Suppressor macrophage treated with lipopolysaccharide for 4 hours (primary cell): ENCODE measurements at places on chromosomes 1 and 21.

- no peak for DNase-seq
Measured at GRCh38 chr1:237478842-237479241, 411.9 kb downstream of the ZP4 start.

DNA sequence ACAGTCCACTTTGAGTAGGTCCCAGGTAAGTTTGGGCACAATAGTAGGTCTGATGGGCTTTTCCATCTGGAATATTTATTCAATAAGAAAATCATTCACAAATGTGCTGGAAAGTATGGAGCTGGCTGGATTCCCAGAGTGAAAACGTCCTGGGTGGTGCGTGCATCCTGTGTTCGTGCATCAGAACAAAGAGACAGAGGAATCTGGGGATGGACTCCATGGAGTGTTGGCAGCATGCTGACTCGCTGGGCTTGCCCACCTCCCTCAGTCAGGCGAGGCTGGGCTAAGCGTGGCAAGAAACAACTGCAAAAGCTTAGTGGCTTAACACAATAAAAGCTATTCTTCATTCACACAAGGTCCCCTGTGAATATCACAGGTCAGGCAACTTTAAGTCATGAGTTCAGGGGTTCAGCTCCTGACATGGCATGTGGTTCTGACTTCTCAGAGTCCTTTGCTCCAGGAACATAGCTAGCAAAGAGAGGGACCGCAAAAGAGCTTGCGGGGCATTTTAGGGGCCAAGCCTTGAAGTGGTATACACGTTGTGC, 151.6 kb upstream of the ZNF644 start:
- no peak for DNase-seq

DNA sequence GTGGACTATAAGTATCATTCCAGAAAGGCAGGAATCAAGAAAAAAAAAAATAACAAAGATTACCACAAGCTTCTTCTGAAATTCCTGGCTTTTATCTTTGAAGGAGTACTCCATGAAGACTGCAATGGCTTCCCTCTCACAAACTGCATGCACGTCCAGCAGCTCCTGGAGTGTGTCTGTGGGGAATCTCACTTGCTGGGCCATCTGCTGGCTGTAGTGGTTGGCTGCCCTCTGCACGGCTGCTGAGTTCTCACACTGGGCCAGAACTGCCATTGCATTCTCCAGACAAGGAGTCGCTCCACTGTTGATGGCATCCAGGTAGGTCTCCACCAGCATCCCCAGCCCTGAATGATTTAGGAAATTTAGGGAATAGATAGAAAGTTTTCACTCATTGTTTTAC, 23.3 kb upstream of the GBP2 start:
- no peak for DNase-seq

DNA sequence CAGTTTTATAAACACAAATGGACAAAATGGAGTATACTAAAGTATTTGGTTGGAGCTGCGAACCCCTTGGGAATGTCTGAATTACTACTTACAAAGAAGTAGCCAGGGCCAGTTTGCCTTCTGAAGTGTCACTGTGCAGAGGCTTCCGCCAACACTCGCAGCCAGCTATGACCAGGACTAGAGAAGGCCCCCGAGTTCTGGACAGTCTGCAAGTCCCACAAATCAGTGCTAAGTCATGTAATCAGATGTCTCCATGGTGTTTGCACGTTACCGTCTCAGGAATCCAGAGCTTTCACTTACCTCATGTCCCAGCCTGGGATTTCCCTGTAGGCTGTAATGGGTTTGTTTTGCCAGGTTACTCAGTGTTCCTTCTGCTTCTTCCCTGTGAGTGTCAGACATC, 106.6 kb upstream of the SPAG17 start:
- DNase-seq, result no peak

GRCh38 chr1:151975311-151976014, 18.2 kb downstream of the S100A10 start:
- no peak for DNase-seq

GRCh38 chr21:33197496-33197895, 32.2 kb upstream of the IFNAR2 start:
- DNase-seq, result no peak

GRCh38 chr1:62276791-62277190, 42.4 kb downstream of the KANK4 start:
- DNase-seq, result no peak

GRCh38 chr1:210540288-210540687, 211.6 kb downstream of the HHAT start:
- no peak for DNase-seq

DNA sequence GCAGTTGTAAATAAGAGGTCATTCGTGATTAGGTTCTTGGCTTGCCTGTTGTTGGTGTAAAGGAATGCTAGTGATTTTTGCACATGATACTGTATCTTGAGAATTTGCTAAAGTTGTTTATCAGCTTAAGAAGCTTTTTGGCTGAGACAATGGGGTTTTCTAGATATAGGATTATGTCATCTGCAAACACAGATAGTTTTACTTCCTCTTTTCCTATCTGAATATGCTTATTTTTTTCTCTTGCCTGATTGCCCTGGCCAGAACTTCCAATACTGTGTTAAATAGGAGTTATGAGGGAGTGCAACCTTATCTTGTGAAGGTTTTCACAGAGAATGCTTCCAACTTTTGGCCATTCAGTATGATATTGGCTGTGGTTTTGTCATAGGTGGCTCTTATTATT, 576.1 kb upstream of the RGS18 start:
- peak; percentile 5 for DNase-seq

- DNase-seq, result peak; percentile 50
Measured at GRCh38 chr1:246949956-246950355, 18.2 kb upstream of the AHCTF1 start.

DNA sequence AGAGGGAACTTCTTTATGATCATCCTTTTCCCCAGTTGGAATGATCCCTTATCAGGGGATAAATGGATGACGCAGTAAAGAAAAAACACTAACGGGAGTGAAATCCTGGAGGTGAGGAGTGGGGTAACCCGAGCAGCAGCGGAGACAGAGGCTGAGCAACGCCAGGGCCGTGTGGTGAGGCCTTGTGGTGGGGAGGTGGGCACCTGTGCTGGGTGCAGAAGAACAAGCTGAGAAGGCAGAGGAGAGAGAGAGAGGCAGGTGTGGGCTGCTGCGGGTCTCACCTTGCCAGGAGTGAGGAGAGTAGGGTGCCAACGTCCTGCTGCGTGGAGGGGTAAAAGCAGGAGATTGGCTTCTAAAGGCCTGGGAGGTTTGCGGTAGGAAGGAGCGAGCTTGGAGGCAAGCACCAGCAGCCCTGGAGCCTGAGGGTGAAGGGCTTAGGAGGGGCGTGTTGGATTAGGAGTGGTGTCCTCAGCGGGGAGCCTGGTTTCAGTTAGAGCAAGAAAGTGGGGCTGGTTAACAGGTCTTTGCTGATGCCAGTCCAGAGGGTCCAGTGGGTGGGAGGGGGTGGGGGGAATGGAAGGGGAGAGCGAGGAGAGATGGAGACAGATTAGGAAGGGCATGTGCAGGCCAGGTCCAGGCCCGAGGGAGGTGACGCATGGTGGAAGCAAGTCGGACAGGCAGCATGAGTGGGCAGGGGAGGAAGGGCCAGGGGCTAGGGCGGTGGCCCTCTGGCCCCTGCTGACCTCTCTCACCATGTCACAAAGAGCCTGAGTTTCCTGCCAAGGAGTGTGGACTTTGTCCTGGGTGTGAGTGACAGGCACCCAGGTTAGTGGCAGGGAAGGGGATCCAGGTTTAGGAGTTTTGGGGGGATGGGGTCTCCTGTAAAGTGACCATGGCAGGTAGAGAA, 36.7 kb upstream of the LHX4 start:
- DNase-seq, result no peak

DNA sequence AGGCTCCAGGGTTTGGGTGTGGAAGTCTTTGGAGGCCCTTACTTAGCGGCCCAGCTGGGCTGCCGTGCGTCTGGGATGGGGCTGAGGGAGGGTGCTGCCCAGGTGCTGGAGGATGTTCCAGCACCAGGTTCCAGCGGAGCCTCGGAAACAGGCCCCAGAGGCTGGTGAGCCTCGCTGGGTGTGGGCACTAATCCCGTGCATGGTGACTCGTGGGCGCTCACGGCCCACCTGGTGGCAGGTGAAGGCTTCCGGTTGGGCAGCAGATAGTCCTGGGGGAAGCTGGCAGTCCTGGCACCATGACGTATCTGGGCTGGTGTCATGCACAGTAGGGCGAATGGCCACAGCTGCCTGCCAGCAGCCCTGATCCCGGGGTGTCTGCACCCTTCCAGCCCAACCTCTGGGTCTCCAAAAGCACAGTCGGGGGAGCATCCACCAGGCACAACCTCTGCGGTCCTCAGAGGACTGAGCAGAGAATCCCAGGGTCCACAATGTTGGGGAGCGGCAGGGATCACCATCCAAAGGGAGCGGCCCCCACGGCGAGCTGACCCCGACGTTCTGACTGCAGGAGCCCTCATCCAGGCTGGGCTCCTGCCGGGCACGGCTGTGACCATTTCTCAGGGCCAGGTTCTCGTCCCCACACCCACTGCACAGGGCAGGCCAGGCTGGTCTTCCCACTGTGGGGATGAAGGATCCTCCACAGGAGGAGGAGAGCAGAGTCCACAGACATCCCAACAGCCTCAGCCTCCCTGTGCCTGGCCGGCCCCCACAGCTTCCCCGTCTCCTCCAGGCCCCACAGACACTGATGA, 25.3 kb downstream of the FTCD start:
- DNase-seq, result no peak

DNA sequence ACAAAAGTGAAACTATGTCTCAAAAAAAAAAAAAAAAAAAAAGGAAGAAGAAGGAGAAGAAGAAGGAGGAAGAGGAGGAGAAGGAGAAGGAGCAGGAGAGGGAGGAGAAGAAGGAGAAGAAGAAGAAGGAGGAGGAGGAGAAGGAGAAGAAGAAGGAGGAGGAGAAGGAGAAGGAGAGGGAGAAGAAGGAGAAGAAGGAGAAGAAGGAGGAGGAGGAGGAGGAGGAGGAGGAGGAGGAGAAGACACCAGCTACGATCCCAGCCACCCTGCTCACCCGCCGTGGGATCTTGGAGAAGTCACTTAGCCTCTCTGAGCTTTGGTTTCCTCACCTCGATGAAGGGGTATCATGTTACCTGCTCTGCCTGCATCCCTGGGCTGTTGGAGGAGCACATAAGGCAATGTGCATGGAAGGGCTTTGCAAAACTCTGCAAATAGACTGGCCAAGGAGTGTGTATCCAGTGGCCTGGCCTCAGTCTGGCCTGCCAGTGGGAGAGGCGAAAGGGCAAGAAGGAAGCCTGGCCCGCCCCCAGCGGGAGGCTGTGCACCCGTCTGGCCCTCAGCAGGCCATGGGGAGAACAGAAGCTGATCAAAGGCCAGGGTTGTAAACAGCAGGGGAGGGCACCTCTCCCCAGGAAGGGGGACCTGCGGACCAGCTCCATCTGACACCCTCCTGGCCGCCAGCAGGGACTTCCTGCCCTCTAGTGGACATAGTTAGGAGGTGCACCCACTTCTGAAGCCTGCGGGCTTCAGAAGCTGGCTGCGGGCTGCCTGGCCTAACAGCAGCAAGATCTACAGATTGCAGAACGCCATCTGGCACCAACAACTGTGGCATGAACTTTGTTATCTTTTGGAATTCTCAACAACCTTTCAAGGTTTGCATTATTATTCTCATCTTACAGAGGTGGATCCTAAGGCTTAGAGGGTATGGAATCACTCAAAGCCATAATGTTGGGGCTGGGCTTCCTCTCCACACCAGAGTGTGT, 19.2 kb upstream of the CDK18 start:
- peak; percentile 77 for DNase-seq

- peak; percentile 42 for DNase-seq
Measured at GRCh38 chr1:9626201-9626608, 25.3 kb upstream of the PIK3CD start.

GRCh38 chr1:69777423-69777822, 209.7 kb downstream of the LRRC7 start:
- DNase-seq, result no peak

DNA sequence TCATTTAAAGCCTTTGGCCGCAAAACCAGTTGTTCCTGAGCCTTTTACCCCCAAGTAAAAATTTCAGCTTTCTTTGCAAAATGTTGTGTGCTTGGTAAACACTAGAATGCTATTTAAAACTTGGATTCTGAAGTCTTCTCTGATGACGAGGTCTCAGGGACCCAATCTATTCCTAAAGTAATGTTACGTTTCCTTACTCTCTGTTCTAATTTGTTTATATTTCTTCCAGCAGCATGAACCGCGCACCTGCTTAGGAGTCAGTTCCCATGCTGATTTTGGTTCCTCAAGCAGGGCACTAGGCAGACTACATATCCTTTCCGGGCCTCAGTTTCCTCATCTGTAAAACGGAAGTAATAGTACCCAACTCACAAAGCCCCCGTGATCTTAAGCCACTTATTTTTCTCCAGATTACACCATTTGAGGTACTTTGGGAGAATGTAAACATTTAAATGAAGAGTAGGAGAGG, 969 bp upstream of the ALDH4A1 start:
- DNase-seq, result no peak

DNA sequence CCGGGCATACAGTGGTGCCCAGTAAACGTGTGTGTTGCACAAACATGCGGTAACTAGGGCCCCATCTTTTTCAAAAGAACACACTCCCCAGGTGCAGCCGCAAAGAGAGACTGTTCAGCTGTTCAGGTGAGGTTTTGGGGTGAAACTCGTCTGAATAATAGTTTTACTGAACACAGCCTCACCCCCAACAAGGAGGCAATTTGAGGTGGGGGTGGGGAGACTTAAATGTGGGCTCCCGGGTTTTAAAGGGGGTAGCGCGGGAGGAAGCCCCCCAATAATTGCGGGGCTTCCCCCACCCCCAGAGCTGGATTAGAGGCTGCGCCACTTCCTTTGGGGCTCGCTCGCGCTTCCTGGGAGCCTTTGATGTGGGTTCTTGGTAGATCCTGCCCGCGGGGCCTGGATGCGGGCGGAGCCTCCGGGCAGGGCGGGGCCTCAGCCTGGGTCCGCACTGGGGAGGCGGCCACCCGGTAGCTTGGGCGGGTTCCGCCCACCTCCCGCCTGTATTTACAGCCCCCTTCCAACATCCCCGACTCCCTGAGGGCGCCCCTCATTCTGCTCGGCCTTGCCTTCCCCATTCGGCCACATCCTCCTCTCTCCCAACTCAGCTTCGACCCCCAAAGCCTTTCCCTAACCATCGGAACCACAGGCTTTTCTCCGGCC, 6.4 kb upstream of the EPHA2 start:
- DNase-seq, result no peak

GRCh38 chr1:91707114-91707889, 178.6 kb downstream of the TGFBR3 start:
- no peak for DNase-seq

GRCh38 chr1:223244366-223245103, 101.5 kb upstream of the TLR5 start:
- peak; percentile 46 for DNase-seq

- no peak for DNase-seq
Measured at GRCh38 chr1:188427642-188428041, 1598.9 kb downstream of the PLA2G4A start.

- DNase-seq, result peak; percentile 50
Measured at GRCh38 chr1:109509176-109510134, at the start of gene AMIGO1. Gene AMIGO1 (minus strand): TSS chr1:109509727. CDS start chr1:109508912, 815 bp downstream.

GRCh38 chr1:169363046-169363730, 4.4 kb downstream of the NME7 start:
- no peak for DNase-seq

DNA sequence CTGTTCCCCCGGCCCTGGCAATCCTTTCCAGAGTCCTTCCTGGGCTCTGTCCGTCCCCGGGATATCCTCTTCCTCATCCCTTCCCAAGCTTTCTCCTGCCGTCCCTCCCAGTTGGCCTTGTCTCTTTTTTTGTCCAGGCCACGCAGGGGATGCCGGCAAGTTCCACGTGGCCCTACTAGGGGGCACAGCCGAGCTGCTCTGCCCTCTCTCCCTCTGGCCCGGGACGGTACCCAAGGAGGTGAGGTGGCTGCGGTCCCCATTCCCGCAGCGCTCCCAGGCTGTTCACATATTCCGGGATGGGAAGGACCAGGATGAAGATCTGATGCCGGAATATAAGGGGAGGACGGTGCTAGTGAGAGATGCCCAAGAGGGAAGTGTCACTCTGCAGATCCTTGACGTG, 13.4 kb upstream of the SVBP start:
- DNase-seq, result no peak

GRCh38 chr1:155913969-155914757, 3.0 kb upstream of the RIT1 start:
- no peak for DNase-seq
